ENCODE measurements at places on chromosomes 2 and 18.

DNA sequence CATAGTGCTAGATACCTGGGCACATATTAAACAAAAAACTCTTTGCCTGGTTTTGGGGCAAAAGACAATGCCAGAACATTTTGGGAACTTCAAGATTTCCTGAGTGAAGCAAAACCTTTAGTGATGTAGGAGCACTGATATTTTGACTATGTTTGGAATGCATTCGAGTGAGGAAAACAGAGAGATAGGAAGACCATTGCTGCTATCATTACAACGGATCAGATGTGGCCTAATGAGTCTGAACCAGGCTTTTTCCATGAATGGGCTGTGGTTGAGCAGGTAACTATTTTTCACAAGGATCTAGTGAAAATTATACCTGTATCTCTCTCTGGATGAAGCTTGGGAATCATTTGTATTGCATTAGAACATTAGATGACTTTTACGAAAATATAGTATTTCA lies 562.2 kb downstream of the DCC start:
- DNase-seq = no peak

GRCh38 chr2:46327627-46328026 lies 30.4 kb downstream of the EPAS1 start:
- no peak for DNase-seq

DNA sequence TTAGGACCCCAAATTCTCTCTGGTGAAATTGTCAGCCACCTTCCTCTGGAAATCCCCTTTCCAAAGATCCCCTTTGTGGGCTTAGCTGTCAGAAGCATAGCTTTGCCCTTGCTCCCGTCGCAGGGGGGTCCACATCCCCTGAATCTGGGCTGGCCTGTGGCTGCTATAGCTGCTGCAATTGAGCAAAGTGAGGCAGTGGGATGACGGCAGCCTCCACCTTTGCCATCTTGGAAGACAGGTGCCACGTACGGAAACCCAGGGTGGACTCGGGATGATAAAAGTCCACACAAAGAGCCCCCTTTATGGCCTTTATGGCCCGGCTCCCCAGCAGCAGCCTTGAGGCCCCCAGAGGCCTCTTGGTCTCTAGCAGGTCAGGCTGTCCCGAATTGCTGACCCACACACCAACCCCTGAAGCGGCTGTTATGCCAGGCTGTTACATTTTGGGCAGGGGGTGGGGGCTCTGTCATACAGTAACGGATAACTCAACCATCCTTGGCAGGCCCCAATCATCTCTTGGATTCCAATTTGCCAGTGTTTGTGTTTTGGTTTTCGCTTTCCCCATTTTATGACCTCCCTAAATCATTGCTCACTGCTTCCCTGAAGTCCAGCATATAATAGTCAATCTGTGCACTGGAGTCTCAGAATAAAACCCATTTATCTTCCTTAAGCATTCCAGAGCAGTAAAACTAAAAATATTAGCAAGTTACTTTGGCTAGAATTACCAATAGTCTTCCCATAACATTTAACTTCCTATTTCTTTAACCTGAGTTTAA lies 33.2 kb upstream of the ID2 start:
- DNase-seq = no peak

GRCh38 chr2:111243295-111243694 lies 122.6 kb downstream of the BCL2L11 start:
- no peak for DNase-seq

DNA sequence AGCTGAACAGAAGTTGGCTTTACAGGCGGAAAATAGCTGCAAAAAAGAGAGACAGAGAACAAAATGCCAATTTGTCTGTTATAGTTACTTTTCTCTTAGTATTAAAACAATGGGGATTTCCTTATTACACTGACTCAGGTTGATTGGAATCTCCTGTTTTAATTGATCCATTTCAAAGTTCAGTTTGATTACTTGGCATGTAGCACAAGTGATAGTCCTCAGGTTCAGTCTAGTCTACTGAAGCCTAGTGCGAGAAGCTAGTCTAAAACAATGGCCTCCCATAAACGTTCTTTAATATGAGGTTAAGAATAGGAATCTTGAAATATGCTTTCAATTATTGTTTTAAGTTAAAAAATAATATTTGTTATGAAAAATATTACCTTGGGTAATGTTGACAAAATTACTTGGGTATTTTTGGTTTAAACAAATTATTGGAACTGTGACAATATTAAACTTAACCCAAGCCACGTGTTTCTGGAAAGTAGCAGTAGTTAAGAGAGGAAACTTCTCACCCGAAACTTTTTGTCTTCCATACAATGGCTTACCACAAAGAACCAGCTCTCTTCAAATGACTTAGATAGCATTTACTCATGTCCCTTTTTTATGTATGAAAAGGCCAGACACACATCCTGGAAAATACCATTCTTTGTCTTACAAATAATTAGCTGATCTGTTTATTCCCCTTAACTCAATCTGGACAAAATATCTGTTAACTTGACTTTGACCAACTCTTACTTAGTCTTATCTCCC lies 1326.2 kb upstream of the TMEFF2 start:
- DNase-seq = no peak

GRCh38 chr2:27909901-27910300 lies 19.4 kb downstream of the BABAM2 start:
- no peak for DNase-seq

DNA sequence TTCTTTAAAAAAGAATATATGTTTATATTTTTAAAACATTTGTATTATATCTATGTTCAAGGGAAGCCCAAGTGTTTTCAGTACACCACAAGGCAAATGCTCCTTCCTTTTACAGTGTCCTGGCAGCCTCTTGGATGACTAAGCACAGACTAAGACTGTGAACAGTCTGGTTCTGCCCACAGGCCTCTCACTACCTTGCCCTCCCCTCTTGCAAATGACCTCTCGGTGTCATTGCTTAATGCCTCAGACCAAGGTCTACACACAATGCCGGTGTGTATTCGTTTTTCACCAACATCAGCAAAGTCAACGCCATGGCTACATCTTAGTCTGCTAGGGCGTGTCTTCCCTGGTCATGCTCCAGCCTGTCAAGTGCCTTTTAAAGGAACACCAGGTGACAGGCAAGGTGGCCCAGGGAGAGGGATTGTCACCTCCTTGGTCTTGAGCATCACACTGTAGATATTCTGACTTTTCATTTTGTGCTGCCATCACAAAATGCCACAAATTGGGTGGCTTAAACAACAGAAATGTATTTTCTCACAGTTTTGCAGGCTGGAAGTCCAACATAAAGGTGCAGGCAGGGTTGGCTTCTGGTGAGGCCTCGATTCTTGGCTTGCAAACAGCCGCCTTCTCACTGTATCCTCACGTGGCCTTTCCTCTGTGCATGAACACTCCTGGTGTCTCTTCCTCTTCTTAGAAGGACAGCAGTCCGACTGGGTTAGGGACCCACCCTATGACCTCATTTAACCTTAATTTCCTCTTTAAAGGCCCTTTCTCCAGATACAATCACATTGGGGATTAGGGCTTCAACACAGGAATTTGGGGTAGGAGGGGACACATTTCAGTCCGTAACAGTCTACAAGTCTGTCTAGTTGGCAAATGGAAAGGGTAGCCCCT lies 266.5 kb downstream of the KLHL29 start:
- no peak for DNase-seq

DNA sequence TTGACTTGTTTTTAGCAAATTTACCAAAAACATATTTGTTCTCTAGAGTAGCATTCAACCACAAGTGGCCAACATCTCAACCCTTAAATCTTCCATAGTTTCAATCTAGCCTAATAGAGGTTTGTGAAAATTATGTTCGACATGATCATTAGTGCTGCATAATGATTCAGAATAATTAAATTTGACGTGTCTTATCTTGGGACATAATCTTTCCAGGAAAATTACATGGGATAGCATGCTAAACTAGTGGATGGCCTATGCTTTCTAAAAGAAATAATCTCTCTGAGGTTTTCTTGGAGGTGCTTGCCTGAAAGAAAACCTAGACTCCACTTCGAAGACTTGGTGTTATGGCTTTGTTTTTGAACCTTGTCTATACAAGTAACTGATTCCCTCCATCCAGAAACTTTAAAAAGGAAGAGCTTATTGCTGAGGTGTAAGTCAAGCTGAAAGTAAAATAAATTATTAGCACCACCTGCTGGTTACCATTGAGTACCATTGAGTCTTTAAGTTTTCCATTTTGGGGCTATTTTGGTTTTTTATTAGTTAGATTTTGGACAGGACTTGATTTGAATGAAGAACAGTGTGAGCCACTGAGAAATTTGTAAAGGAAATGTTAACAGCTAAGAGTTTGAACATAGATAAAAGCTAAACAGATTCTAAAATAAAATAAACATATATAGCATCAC lies 32.7 kb downstream of the COX7A2L start:
- DNase-seq = no peak

- DNase-seq = peak; percentile 11
Measured at GRCh38 chr2:60976875-60977561, 40.5 kb upstream of the PEX13 start.

GRCh38 chr2:67993329-67993728 lies 69.5 kb downstream of the C1D start:
- DNase-seq = no peak

DNA sequence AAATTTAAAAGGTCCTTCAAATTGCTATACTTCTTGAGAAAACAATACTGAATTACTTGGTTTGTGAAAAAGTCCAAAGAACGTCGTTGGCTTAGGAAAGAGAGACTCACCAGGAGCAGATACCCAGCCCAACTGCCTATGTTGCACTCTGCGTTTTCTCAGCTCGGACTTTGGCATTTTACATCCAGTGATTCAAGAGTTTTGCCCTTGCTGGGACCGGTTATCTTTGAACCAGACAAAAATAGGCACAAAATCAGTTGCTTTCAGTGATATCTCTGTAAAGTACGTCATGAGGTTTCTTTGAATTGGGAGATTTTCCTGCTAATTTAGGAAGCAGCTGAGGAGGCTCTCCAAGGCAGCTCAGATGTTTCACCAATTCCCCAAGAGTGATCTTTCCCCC lies 29.3 kb downstream of the FHOD3 start:
- DNase-seq = no peak

DNA sequence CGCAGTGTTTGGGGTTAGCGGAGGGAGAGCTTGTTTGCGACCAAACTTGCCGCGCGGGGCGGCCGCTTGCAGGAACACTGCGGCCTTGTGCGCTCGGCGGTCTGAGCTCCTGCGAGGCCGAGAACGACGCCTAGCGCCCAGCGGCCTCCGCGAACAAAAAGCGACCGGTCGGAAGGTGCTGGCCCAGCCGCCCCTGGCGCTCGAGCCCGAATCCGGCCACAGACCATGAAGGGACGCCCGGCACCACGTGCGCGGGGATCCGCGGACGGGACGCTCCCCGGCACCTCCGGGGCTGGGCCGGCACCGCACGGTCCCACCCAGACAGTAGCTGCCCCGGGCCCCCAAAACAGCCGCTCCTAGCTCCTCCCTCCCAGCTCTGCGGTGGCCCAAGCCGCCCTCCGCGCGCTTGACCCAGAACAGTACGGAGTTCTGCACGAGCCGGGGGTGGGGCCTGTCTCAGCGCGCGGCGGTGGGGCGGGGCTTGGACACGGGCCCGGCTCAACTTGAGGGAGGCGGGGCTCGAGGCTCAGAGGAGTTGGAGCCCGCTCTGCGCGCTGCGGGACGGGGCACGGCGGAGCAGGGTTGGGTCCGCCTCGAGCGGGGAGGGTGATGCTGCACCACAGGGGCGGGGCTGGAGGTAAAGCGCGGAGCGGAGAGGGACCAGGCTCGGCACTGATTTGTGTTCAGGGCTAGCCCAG lies 664 bp upstream of the IMPA2 start:
- DNase-seq = peak; percentile 95

GRCh38 chr2:155035308-155035707 lies 336.8 kb downstream of the KCNJ3 start:
- no peak for DNase-seq

DNA sequence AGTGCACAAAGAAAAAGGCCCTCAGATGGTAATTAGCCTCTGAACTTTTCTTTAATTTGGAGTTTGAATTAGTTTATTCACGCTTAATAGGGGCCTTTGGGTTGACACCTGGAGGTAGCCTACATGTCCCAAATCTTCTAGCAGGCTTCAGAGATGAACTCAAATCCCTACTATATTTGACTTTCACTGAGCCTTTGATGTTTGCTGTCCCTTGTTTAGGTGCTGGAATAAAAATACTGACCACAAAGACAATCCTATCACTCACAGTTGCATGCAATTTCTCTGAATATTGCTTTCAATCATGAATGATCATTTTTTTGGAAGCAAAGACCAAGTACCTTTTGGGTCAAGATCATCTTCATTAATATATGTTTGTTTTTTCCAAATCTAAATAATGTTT lies 564.0 kb upstream of the FANCL start:
- DNase-seq = no peak

- no peak for DNase-seq
Measured at GRCh38 chr2:205180730-205181129, 501.6 kb upstream of the NRP2 start.

DNA sequence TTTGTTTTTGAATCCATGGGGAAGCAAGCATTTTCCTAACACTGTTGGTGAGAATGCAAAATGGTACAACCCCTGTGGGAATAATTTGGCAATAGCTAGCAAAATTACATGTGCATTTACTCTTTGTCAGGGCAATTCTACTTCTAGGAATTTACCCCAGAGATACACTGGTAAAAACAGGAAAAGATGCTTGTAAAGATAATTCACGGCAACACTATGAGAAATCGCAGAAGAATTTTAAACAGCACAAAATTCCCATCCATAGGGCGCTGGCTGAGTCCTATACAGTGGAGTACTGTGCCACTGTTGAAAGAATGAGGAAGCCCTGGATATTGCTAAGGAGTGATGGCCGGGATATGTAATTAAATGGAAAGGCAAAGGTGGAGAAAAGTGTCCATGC lies 75.8 kb downstream of the DGKD start:
- DNase-seq = no peak

DNA sequence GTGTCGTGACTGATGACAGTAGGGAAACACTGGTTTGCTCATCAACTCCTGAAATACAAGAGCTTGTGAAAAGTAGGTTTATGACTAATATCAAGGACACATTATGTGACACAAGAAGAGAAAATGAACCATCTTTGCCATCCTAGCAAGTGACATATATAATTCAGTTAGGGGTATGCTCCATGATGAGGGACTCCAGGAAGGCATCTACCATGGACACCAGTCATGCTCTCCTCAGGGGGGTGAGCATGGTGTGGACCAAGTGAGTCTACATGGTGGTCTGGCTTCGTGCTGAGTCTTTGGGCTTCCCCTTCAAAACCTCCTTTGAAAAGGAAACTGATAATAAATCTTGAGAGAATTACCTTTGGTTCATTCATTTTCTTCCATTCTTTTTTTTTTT lies 11.7 kb upstream of the SERPINB5 start:
- no peak for DNase-seq

DNA sequence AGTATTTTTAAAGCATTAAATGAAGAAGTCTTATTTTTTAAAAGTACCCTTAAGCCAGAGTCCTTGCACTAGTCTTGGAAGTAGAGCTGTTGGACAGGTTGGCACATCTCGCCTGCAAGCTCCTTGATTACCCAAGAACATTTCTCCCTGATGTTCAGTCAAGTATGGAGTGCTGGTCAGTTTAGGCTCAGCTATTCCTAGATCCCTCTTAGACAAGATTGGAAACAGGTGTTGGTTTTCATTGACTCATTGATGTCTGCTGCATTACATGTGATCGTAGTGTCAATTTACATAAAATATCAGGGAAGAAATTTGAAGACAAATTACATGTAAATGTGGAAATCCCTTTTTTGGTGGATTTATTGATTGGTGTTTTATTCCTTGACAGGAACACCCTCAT lies 170.4 kb downstream of the ZNF407 start:
- DNase-seq = no peak

GRCh38 chr18:80127635-80128034 lies 18.6 kb downstream of the ADNP2 start:
- no peak for DNase-seq
